SK-N-SH treated with all-trans-retinoic acid at 6 μM for 48 hours (cell line): ENCODE measurements at places on chromosomes 12 and 14.

- ATAC-seq = no peak
These were observed 3.8 kb upstream of the TAS2R10 start for GRCh38 chr12:10829994-10830393.

DNA sequence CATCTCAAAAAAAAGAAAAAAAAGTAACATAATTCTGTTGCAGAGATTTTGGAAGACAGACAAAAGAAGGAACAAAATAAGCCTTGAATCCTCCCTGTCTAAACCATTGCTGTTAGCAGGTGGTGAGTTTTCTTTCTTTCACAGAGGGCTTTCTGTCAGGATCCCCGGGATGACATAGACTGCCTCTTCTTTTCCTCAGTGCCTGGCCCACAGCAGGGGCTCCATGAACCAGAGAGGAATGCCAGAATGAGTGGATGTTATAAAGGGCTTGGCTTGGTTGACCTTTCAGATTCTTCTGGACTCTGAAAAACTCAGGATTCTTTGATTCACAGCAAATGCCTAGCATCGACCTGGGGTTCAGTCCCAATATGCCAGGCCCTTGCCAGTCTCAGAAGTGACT is 45.8 kb upstream of the CORO1C start:
- ATAC-seq = no peak

DNA sequence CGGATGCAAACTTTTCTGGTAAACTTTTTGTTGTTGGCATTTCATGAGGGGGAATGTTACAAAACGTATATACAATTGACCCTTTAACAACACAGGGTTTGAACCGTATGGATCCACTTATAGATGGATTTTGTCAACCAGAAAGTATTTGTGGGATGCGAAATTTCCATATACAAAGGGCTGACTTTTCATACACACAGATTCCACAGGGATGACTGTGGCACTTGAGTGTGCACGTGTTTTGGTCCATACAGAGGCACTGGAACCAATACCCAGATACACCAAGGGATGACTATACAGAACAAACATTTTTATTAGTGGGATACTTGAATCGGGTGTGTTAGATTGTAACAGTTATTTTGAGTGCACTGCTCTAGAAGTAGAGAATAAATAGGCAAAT is 29.8 kb upstream of the CCT2 start:
- peak; percentile 91 for ATAC-seq

GRCh38 chr12:78018171-78018910 is 187.6 kb downstream of the NAV3 start:
- no peak for ATAC-seq

GRCh38 chr14:69005432-69006148 is 26.5 kb upstream of the ACTN1 start:
- ATAC-seq = peak; percentile 91

- ATAC-seq = no peak
These were observed 741.8 kb downstream of the TMEM121 start for GRCh38 chr14:106268013-106268727.

DNA sequence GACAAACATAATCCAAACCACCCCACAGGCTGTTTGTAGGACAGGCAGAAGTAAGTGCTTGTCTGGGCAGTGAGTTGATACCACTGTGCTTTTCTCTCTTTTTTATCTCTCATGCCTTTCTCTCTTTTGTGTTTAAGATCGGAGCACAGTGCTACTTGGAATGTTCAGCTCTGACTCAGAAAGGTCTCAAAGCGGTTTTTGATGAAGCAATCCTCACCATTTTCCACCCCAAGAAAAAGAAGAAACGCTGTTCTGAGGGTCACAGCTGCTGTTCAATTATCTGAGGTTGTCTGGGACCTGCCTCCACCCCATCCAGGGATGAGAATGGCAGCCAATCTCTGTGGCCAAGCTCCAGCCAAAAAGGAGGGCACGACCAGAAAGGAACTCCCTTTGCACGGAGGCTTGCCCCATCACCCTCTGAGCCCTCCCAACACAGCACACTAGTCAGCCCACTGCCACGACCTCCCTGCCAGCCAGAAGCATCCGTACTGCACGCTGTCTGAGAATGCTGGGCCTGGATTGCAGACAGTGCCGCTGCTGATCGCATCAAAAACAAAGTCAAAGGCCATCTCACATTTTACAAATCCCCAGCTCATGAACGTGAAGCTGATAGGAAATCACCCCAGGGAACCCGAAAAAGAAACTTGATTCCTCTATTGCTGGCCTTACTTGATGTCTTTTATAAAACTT is 27.8 kb downstream of the GPHB5 start:
- ATAC-seq = no peak

GRCh38 chr12:122523846-122524718 is 2.7 kb downstream of the RSRC2 start:
- no peak for ATAC-seq

DNA sequence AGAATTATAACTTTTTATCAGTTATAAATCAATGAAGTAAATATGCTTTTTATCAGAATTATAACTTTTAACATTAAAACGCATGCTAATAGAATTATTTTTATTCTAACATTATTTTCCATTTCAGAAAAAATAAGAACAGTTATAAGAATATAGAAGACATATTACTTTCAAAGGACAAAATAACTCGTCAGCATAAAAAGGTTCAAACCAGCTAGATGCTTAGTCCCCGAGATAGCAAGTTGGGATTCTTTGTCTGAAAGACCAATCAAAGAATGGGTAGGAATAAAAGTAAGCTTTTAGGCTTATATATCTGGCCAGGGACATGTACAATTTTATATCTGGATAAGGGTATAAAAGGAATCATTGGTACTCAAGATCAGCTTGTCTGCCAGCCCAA is 66.0 kb downstream of the GPR137C start:
- ATAC-seq = no peak

- no peak for ATAC-seq
These were observed 183.3 kb upstream of the LMO3 start for GRCh38 chr12:16789204-16789790.

- peak; percentile 39 for ATAC-seq
These were observed 7.9 kb downstream of the HDAC7 start for GRCh38 chr12:47811581-47812484.

GRCh38 chr12:45675534-45675933 is 54.0 kb upstream of the ARID2 start:
- ATAC-seq = no peak

DNA sequence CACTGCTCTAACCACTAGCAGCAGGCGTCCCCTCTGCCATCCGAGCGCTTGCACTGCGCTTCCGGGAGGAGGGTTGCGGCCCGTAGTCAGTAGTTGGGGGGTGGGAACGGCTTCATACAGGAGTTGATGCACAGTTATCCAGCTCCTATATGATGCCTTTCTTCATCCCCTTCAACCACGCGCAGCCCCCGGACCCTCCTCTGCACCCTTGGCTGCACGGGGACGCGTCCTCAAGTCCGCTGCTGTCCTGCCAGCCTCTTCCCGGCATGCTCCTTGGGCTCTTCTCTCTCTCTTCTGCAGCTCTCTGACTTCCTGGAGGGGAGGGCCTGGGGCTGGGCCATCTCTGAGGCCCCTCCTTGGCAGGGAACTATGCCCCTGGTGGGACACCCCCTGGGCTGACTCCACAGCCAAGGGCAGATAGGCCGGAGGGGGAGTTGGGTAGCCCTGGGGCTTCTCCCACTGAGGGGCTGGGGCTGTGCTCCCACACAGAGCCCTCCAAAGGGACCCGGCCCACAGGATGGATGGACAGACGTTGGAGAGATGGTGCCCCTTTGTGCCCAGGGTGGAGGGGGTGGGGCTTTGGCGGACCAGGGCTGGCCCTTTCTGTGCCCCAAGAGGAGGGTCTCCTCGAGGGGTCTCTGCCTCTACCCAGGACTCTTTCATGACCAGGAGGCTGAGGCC is 29.0 kb downstream of the RTL1 start:
- ATAC-seq = no peak

GRCh38 chr14:72061718-72062117 is 129.5 kb downstream of the RGS6 start:
- ATAC-seq = no peak

- ATAC-seq = 0 out of 3 replicates have a peak, but pooled peaks have one; percentile 29
These were observed 30.4 kb downstream of the FRS2 start for GRCh38 chr12:69500631-69501030.

- ATAC-seq = peak; percentile 67
These were observed 6.3 kb downstream of the TNFRSF1A start for GRCh38 chr12:6335451-6336078.

GRCh38 chr14:104447750-104448149 is 131.8 kb upstream of the C14orf180 start:
- ATAC-seq = no peak

GRCh38 chr12:110304061-110304551 is 23.1 kb downstream of the ATP2A2 start:
- ATAC-seq = peak; percentile 58

GRCh38 chr12:4899364-4899763 is 10.3 kb upstream of the KCNA1 start:
- ATAC-seq = peak; percentile 87

DNA sequence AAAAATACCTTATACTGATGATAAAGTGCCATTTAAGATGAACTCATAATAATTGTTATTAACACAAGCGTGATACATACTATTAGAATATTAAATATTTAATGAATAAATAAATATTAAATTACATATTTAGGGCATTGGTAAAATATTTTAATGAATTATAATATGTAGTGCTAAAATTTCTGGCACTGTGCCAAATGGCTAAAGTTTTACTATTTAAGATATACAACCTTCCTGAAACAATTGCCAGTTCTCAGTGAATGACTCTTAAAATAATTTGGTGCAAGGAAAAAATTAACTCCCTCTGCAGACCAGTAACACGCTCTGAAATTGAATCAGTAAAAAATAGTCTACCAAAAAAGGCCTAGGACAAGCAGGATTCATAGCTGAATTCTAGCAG is 428.9 kb upstream of the ATXN7L3B start:
- no peak for ATAC-seq

DNA sequence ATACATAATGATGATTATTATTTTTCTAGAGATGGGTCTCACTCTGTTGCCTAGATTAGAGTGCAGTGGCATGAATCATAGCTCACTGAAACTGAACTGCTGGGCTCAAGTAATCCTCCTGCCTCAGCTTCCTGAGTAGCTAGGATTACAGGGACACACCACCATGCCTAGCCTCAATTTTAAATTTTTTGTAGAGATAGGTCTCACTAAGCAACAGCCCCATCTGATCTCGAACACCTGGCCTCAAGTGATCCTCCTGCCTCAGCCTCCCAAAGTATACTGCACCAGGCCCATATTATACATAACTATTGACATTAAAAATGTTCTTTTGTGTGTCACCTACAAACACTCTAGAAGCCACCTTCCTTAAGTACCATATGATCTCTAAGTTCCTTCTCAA is 3.4 kb downstream of the TXNRD1 start:
- peak; percentile 35 for ATAC-seq

DNA sequence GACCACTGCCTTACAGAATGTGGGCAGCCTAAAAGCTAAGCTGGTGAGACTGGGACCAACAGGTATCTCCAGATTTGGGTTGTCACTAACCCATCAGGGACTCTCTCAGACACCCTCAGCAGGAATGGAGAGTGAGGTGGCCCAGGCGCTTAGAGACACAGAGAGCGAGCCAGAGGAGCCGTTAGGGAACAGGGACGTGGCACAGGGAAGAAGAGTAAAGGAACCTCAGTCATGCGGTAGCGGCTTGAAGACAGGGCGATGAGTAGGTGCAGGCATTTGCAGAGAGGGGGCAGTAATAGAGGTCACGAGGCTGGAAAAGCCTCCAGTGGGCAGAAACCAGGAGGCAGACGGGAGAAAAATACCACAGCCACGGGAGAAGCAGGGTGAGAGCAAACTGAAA is 158.0 kb upstream of the CCND2 start:
- no peak for ATAC-seq

DNA sequence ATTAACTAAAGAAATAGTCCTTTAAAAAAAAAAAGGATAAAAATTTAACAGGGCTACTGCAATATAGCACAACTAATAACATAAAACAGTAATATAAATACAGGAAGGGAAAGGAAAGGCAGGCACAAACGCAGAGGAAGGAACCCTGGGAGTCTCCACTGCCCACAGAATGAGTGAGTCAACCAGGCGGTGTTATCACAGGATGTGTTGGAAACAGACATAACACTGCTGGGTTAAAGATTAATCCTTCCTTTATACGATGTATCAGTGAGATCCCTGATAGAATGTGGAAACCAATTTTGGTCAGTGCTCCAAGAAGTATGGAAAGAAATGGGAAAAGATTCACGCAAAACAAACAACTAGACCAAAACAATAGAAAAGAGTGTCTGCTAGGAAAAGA is 47.9 kb downstream of the FGD6 start:
- peak; percentile 73 for ATAC-seq

DNA sequence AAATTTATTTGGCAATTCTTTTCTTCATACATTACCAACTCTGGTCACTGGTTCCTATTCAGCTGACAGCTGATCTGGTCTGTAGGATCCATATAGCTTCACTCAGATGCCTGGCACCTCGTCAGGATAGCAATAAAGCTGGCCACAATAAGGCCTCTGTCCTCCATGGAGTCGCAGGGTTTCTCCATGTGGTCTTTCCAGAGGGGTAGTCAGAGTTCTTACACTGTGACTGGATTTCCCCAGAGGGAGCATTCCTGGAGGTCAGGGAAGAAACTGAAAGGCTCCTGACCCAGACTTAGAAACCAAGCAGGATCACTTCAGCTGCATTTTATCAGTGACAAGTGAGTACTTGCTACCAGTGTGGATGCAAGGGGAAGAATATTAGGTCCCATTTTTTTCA is 34.9 kb upstream of the SIX1 start:
- no peak for ATAC-seq

DNA sequence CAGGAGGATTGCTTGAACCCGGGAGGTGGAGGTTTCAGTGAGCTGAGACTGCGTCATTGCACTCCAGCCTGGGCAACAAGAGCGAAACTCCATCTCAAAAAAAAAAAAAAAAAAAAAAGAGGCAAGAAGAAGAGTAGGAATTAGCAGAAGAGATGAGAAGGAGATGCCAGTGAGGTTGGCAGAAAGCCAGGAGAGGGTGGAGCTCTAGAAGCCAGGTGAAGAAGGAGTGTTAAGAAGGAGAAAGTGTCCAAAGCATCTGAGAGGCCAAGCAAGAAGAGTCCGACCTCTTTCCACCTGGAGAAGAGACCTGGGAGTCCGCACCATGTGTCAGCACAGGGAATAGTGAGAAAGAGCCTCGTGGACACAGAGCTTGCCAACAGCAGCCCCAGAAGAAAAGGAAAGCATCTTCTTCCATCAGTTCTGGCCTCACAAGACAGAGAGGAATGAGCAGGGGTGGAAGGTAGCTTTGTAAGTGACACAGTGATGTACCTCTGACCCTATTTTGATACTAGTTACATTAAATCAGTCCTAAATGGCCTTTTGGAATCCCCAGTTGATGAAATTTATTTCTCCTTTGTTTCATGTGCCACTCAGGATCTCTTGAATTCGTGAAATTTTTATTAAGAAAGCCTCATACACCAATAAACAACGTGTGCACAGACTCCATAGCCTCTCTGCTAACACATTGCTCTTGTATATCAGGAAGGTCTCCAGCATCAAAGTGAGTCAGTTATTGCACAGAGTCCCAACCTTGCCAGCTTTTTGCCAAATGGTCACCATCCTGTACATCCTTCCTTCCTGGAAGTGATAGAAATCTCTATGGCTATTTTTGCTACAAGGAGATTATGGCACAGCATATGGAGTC is 70.6 kb downstream of the SAMD4A start:
- ATAC-seq = peak; percentile 71
